ENCODE measurements at places on chromosomes 7 and 10.
A peak's percentile ranks its signal among the peaks of the same experiment; 100 is the strongest.

- DNase-seq = no peak
Observed at GRCh38 chr7:28618383-28618782, 206.1 kb downstream of the CREB5 start.

DNA sequence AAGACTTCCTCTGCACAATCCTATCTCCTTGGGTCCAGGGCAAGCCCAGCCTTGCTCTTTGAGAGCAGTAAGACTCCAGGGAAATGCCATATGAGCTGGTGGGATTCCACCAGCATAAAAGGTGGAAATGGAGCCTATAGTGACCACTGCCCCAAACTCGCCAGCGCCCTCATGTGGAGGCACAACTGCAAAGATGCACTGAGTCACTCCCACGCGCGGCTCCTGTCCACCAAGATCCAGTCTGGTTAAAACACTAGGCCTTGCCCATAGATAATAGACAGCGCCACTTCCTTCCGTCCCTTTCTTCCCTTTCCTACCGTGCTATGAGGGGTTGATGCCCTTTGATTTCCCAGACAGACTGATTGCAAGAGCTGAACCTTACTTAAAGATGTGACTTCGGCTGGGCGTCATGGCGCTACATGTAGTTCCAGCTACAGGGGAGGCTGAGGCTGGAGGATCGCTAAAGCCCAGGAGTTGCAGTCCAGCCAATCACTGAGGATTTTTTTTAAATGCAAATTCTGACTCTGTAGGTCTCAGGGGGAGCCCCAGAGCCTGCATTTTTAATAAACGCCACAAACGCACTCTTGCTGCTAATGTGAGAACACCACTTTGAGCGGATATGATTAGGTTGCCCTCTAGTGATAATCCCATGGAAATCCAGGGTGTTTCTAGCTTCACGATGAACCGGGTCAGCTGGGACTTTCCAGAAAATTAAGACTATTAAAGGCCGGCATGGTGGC, 136.5 kb downstream of the EPC1 start:
- no peak for DNase-seq

GRCh38 chr7:93043385-93043985, 74.3 kb downstream of the SAMD9 start:
- DNase-seq = no peak

DNA sequence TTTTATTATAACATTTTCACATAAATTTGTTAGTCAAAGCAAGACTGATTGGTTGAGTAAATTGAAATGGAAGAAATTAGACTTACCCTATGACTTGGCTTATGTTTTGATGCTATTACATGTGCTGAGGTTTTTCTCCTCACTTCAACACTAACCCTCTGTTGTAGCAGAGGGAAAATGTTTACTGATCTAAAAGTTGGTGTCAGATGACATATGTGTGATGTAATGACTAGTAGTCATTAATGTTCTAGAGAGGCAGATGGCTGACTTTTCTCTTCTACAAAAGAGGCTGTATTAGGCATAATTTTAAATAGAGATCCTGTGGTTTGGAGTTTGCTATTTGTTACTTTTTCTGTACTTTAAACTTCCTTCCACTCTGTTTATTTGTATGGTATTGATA, 266.0 kb downstream of the BBS9 start:
- DNase-seq = no peak

DNA sequence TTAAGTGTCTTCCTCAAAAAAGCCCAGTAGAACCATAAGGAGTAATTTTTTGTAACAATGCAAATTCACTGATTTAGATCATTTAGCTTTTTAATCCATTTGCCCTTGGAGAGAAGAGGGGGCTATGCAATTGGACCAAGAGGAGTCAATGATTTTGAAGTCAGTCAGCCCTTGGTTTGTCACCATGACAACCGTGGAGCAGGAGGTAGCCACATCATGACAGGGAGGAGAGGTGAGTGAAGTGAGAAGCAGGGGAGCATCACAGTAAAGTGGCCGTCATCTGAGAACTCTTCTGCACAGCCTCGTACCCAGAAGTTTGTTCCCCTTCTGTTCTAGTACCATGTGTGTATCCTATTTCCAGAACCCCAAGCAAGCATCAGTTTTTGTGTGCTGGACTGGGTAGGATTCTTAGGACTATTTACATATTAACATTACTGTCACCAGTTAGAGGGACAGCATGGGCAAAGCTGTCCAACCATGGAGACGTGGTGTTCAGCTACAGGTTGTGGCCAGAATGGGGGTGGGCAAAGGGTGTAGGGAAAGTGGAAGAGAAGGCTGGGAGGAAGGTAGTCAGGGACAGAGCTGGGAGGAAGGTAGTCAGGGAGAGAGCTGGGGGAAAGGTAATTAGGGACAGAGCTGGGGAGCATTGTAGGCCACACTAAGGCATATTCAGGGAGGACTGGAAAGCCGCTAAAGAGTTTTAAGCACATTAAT, 13.1 kb downstream of the UBE3C start:
- no peak for DNase-seq

DNA sequence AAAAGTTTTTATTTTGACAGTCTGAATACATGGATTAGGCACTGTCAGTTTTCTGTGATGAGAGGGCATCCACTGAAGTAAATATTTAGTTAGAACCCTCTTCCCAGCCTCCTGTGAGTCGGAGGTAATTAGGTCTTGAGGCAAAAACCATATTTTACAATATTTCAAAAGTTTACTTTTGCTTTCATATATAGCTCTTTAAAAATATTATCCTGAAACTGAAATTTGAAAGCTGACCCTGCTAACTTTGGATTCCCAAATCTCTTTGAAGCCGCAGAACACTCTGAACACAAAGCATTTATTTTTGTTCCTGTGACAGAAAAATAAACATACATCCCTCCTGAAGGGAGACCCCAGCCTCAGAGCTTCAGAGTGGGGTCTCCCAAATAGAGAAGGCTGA, 317.4 kb downstream of the KIF20B start:
- no peak for DNase-seq

GRCh38 chr7:85708221-85708620, 521.4 kb upstream of the SEMA3D start:
- DNase-seq = no peak

DNA sequence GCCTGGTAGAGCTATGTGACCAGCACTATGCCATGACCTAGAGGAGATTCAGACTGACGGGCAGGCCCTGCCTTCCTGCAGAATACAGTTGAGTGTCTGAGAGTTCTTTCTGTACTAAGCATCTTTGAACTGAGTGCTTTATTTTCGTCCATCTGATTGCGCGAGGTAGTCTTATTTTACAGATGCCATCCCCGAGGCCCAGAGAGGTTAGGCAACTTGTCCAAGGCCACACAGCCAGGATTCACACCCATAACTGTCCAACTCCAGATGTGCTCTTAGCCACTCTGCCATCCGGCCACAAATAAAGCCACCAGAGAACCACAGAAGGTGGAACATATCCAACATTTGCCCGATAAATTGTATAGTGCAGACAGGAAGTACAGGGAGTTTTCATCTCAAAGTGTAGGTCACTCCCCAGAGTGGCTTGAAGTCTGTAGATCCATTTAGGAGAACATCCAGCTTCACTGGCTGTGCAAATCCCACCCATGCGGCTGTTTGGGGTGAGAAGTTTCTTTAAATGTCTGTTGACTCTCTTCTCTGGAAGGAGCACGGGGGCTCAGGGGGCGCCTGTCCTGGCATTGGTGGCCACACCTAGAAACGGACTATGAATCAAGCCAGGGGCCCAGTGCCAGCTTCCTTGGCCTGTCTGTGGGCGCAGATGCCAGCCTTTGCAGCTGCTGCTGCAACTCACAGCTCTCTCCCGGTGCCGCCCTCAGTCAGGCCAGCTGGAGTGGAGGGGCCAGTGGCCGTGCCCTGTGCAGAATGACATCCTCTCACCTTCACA, 11.1 kb downstream of the CHST3 start:
- no peak for DNase-seq

DNA sequence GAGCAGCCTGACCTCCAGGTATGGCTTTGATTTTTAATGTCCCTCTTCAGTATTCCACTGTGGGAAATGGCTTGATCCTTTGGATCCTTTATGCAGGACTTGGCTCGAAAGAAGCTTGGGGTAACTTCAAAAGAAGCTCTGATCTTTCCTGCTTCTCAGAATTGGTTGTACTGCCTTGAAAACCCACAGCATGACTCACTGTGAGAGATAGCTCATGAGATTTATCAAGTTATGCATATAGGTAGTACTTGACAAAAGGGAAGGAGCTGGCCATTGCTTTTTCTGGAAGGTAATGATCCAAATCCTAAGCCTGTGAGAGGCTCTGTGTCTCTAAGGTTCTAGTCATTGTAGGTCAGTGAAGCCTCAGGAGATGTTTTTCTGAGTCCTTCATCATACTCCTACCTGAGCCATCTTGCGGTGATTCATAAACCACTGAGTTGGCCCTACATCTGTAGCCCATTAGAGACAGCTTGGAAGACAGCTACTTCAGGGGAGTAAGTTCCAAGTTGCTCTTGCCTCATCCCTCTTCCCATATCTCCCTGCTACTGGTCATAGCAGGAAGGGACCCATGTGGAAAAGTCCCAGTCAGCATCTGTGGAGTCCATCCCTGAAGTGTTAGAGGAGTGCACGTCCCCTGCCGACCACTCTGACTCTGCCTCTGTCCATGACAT, 36.7 kb upstream of the NFKB2 start:
- DNase-seq = no peak

- DNase-seq = no peak
Observed at GRCh38 chr7:151347200-151347599, 5.6 kb downstream of the NUB1 start.

DNA sequence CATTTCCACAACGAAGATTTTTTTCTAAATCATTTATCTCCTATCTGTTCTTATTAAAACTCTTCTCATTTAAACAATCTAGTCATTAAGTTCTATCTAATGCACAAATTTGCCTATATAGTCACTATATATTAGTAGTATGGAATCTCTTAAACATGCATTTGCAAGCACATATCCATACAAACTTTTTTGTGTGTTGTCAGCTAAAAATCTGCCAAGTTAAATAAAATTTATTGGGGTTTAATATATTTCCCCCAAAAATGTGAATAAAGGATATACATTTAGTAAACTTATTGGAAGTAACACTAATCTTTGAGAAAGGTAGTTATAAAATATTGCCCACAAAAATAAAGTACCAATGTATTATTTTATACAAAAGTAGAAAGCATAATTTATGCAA, 55.3 kb downstream of the ORC5 start:
- no peak for DNase-seq

DNA sequence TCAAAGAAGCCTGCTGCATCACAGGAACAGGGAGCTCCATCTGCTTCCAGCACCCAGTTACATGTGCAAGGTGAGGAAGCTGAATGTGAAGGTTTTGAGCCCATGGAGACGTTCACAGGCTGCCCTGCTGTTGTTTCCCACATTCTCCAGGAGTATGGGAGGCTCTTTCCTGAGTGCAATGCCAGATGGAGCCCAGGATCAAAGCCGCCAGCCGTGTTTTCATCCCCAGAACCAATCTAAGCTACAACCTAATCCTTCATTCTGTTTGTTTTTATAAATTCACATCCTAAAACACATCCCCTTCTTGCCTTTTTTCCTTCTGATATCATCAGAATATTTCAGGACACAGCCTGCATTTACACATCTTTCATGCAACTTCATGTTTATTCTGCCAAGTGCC, 98.9 kb upstream of the PRR15 start:
- DNase-seq = peak; percentile 45

- no peak for DNase-seq
Observed at GRCh38 chr10:42795701-42796100, 13.1 kb downstream of the BMS1 start.

DNA sequence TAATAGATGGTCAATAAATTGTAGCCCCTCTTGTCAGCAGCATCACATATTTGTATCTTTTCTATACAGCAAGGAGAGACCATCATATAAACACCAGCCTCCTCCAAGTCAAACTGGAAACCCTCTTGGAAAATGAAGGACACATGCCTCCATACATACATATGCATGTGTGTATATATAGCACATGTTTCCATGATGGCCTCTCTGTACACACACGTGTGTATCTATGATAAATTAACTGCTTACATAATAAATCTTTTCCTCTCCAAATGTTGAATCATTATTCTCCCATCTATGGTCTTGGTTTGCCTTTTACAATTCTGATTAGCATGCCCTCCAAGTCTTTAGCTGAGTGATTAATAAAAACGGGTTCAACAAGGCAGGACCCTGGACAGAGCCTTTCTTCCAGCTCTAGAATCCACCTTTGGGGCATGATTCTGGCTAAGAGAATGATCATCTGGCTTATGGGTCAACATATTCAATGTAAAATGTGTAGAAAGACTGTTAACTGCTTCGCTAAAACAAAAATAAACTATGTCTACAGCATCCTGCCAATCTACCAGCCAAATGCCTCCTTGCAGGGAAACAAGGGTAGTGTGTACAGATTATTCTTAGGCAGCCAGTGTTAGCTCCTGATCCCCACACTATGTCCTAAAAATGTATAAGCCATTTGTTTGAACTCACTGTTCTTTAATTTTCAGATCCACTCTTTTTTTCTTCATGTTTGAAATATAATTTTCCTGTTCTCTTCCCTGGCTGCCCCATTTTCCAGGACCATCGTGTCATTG, 70.0 kb downstream of the CRTAC1 start:
- DNase-seq = no peak

GRCh38 chr10:30502266-30503060, 68.5 kb downstream of the MAP3K8 start:
- no peak for DNase-seq

DNA sequence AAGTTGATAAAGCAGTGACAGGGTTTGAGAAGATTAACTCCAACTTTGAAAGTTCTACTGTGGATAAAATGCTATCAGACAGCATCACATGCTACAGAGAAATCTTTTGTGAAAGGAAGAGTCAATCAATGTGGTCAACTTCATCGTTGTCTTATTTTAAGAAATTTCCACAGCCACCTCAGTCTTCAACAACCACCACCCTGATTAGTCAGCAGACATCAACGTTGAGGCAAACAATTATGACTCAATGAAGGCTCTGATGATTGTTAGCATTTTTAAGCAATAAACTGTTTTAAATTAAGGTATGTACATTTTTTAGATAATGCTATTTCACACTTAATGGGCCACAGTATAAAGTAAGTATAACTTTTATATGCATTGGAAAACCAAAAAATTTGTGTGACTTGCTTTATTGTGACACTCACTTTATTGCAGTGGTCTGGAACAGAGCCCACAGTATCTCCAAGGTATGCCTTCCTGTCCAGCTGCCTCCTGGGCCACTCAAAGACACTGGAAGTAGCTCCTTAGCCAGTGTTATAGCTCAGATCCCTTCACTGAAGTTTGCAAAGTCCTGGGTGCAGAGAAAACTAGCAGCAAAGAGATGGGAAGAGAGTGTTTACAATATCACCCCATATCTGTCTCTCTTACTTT, 293.1 kb downstream of the ARHGAP12 start:
- DNase-seq = no peak

Data from D721Med (cell line).